ENCODE measurements at places on chromosomes 16 and 17. TPM values are rescaled to one million over a fixed set of nuclear protein-coding genes. Genes with fewer than 3 reads are reported as not detected.
A peak's percentile ranks its signal among the peaks of the same experiment; 100 is the strongest.

KRTAP17-1 gene
- polyA plus RNA-seq = not detected

TM4SF5 gene
- not detected for polyA plus RNA-seq

DNA sequence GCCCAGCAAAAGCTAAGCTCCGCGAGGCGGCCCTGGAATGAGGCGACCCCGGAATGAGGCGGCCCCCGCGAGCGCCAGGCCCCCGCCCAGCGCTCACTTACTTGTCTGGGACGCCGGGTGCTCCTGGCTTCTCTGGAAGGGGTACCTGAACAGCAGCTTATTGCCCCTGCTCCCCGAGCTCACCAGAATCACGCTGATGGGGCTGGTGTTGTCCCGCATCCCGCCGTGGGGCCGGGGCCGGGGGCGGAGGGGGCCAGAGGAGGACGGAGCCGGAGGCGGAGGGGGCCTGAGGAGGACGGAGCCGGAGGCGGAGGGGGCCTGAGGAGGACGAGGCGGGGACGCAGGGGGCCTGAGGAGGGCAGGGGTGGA, 440 bp downstream of the NPRL3 start:
- peak overlapping the region; percentile 47 for H3K27ac ChIP-seq
- no peaks in the 10 kb centered on the region for H3K36me3 ChIP-seq
- DNase-seq = no peak
- peak overlapping the region; percentile 37 for H3K4me3 ChIP-seq

GRCh38 chr16:285146-286055, 2.4 kb downstream of the PDIA2 start:
- peaks cover 6% of the 10 kb centered on the region for H3K27me3 ChIP-seq
- H3K36me3 ChIP-seq = peaks cover 13% of the 10 kb centered on the region
- H3K4me1 ChIP-seq = no peaks in the 10 kb centered on the region
- H3K27ac ChIP-seq = no peak overlapping the region

DNA sequence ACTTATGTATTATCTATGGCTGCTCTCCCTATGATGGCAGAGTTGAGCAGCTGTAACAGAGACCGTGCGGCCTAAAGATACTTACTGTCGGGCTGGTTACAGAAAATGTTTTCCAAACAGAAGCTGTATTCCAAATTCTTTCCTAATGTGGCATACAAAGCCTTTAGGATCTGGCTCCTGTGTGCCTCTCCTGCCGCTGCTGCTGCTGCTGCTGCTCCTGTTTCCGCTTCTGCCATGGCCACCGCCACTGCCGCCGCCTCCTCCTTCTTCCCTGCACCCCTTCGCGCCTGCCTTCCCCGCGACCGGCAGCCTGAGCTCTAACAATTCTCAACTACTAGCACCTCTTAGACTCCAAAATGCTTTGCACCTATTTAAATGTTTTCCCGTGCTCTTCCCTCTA, 263.9 kb upstream of the TBX2 start:
- peaks cover 19% of the 10 kb centered on the region for H3K4me1 ChIP-seq
- DNase-seq = no peak
- no peak overlapping the region for H3K27ac ChIP-seq
- H3K4me3 ChIP-seq = no peak overlapping the region

DNA sequence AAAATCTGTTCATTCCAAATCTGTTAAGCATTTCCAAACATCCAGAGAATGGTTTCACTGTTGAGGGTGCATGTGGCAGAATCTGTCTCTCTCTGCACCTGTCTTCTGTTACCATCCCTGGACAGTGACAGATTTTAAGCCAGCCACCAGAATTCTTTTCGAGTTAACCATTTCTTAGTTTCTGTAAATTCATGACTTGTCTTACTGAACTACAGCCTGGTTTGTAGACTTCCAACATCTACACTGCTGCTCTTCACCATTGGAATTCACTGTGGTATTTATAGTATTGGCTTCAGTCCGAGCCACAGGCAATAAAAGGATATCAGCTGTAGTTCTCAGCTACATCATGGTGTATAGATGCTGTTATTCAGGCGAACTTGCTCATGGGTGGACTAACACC, 47.6 kb downstream of the GOSR1 start:
- no peak overlapping the region for H3K4me3 ChIP-seq
- DNase-seq = no peak
- H3K27ac ChIP-seq = no peak overlapping the region
- no peaks in the 10 kb centered on the region for H3K27me3 ChIP-seq

- no peak for DNase-seq
- H3K4me3 ChIP-seq = no peak overlapping the region
- no peak overlapping the region for H3K27ac ChIP-seq
These were observed 32.6 kb upstream of the CBFA2T3 start for GRCh38 chr16:89009343-89010209.

GRCh38 chr17:17044846-17045561, 2.7 kb downstream of the MPRIP start:
- H3K27ac ChIP-seq = no peak overlapping the region
- H3K4me3 ChIP-seq = peak overlapping the region; percentile 45
- no peaks in the 10 kb centered on the region for H3K36me3 ChIP-seq
- no peaks in the 10 kb centered on the region for H3K27me3 ChIP-seq
- peaks cover 58% of the 10 kb centered on the region for H3K4me1 ChIP-seq

DNA sequence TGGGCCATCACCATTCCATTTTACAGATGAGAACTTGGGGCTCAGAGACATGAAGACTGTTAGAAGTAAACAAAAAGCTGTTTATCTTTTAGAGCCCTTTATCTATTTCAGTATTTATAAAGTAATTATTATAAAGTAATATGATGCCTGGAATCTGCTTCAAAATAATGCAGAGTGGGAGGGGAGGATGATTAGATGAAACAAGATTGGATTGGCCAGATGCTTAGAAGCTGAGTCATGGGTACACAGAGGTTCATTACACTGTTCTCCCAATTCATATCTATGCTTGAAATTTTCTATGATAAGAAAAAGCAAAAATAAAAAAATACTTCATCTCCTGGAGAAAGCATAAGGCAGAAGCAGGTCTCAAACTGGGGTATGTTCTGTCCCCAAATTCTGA, 29.4 kb downstream of the TOM1L2 start:
- no peak overlapping the region for H3K27ac ChIP-seq
- H3K4me1 ChIP-seq = peaks cover 18% of the 10 kb centered on the region
- H3K4me3 ChIP-seq = no peak overlapping the region
- no peaks in the 10 kb centered on the region for H3K36me3 ChIP-seq
- no peaks in the 10 kb centered on the region for H3K27me3 ChIP-seq
- no peak for DNase-seq

DNA sequence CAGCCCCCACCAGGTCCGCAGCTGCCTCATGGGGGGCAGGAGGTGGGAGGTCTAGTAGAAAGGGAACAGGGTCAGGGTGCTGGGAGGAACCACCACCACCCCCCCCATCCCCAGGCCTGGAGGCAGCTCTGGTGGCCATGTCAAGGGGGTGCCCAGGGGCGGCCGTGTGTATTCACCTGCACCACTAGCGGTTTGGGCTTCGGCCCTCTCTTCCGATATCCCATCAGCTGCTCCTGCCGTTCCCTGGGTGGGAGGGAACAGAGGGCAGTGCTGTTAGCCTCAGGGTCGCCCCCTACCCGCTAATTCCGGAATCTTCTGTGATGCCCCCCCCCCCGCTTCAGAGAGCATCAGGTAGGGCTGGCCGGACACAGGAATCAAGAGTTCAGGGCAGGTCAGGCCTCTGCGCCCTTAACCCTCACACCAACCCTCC, 3.8 kb downstream of the CBX4 start:
- peaks cover 5% of the 10 kb centered on the region for H3K36me3 ChIP-seq
- H3K4me1 ChIP-seq = peaks cover 40% of the 10 kb centered on the region
- H3K4me3 ChIP-seq = no peak overlapping the region
- DNase-seq = peak; percentile 45
- H3K27me3 ChIP-seq = peaks cover 8% of the 10 kb centered on the region

- no peak for DNase-seq
- peaks cover 13% of the 10 kb centered on the region for H3K36me3 ChIP-seq
- H3K4me1 ChIP-seq = peaks cover 8% of the 10 kb centered on the region
- no peak overlapping the region for H3K4me3 ChIP-seq
- H3K27me3 ChIP-seq = no peaks in the 10 kb centered on the region
These were observed 3.5 kb upstream of the NTAN1 start for GRCh38 chr16:15059324-15059723.

CMTM3 gene
- 131 TPM for polyA plus RNA-seq

ENPP7 gene
- polyA plus RNA-seq = 0.26 TPM

DNA sequence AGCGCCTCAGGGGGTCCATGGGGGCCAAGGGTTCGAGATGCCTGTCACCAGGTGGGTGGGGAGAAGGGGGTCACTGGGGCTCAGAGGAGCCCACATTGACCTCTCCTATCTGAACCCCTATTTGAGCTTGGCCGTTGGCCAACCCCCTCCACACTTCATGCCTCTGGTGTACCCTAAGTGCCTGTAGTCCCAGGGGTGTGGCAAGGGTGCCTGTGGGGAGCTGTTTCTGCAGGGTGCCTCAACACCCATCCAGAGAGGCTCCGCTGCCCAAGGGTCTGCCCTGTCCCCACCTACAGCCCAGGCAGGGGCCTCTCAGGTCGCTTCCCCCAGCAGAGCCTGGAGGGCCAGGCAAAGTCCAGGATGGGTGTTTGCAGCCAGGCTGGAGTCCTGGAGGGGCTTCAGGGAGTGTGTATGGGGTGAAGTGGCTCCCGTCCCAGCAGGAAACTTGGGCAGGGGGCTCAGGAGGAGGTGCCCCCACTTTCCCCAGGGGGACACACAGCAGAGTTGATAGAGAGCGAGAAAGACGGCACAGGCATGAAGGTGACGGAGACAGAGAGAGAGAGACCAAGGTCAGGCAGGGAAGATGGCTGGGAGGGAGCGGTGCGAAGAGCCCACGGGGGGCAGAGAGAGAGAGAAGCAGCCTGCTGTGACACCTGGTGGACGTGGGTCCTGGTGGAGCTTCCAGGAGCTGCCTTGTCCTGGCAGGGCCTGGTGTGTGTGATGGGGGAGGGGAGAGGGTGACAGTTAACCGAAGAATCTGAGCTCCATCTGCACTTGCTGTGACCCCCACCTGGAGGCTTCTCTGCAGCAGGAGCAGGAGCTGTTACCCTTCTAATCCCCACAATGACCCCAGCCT, at the start of gene SEPTIN12:
TSS of gene SEPTIN12 (minus strand) at position 719 of the 856 bp plus-strand sequence. CDS start at position 19, 700 bp downstream.
- H3K36me3 ChIP-seq = no peaks in the 10 kb centered on the region
- H3K4me1 ChIP-seq = no peaks in the 10 kb centered on the region
- no peak within 1 kb of the TSS for H3K4me3 ChIP-seq
- H3K27ac ChIP-seq = no peak within 1 kb of the TSS
- H3K27me3 ChIP-seq = no peaks in the 10 kb centered on the region

DNA sequence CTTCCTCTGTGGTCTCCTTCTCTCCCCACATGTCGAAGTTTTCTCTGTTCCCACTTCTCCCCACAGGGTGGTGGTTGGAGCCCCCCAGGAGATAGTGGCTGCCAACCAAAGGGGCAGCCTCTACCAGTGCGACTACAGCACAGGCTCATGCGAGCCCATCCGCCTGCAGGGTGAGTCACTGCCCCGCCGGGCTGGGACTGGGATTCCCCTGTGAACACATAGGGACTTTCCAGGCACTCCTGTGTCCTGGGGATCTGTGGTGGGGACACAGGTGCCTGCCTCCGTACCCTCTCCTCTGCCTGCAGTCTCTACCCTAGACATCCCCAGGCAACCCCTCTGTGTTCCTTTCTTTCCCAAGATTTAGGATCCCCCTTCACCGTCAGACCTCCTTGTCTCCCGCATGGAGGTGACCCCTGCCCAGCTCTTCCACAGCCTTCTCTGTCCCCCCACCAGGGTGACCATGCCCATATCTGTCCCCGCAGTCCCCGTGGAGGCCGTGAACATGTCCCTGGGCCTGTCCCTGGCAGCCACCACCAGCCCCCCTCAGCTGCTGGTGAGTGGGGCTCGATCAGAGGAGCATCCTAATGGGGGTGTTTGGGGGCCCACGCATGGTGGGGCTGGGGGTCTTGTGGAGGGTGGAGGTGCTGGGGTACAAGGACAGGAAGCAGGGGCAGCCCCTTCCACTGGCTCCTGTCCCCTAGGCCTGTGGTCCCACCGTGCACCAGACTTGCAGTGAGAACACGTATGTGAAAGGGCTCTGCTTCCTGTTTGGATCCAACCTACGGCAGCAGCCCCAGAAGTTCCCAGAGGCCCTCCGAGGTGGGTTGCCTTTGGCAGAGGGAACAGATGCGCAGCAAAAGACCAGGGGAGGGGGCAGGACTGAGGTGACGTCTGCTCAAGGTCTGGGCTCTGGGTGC, 5.8 kb downstream of the ITGAM start:
- peaks cover 17% of the 10 kb centered on the region for H3K4me1 ChIP-seq
- H3K27ac ChIP-seq = no peak overlapping the region
- no peaks in the 10 kb centered on the region for H3K27me3 ChIP-seq
- DNase-seq = peak; percentile 37
- H3K4me3 ChIP-seq = no peak overlapping the region

CHST5 gene
- not detected for polyA plus RNA-seq

- H3K36me3 ChIP-seq = no peaks in the 10 kb centered on the region
- no peaks in the 10 kb centered on the region for H3K4me1 ChIP-seq
- H3K27ac ChIP-seq = no peak overlapping the region
- DNase-seq = no peak
These were observed 174.0 kb upstream of the CIBAR2 start for GRCh38 chr16:85286066-85286831.

KCNJ16 gene
- not detected for polyA plus RNA-seq

- H3K27me3 ChIP-seq = peaks cover 23% of the 10 kb centered on the region
- peaks cover 16% of the 10 kb centered on the region for H3K4me1 ChIP-seq
- H3K27ac ChIP-seq = no peak overlapping the region
- no peak for DNase-seq
- H3K36me3 ChIP-seq = no peaks in the 10 kb centered on the region
These were observed 646 bp downstream of the CBX2 start for GRCh38 chr17:79778504-79779083.

DNA sequence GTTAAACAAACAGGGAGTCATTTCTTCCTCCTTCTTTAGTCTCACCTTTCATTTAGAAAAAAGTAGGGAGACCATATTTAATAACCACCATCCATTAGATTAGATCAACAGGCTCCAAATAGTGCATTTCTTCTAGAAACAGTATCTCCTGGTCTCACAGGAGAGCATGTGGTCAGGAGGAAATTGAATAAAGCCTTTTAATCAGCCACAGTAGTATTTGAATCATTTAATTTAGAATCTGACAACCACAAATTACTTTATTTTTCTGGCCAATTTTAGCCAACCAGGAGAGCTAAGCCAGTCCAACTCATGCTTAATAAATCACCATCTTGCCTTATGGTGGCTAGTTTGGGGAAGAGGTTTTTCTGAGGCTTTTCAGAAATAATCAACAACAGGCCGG, 26.3 kb upstream of the ZFP90 start:
- DNase-seq = no peak
- H3K4me3 ChIP-seq = no peak overlapping the region
- H3K27ac ChIP-seq = no peak overlapping the region
- H3K4me1 ChIP-seq = peaks cover 4% of the 10 kb centered on the region

FXR2 gene
- polyA plus RNA-seq = 20.4 TPM

DNA sequence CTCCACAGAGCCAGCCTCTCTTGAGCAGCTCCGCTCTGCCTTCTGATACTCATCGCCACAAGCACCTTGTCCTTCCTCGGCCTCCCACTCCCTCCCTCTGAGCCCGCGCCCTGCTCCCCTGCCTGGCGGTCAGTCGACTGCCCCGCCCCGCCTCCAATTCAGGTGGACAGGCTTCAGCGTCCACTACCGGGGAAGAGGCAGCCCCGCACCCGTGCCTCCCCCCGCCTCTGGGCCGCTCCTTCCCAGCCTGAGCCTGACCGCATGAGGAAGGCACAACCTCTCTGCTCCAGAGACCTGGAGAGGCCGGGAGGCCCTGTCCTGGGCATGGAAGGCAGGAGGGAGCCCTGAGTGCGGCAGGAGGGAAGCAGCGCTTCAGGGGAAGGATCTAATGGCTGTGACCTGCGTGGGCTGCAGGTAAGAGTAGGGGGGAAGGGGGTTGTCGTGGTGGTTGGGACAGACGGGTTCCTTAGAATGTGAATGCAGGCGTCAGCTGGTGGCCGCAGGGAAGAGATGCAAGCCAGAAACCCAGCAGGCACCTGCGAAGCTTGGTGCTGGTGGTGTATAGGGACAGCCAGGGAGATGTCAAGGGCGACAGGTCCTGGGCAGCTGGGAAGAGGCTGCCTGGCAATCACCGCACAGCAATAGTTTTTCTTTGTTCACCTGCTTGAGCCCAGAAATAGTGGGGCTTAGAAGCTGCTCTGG, 3.0 kb upstream of the SLC6A4 start:
- H3K27me3 ChIP-seq = peaks cover 35% of the 10 kb centered on the region
- no peak overlapping the region for H3K27ac ChIP-seq
- no peak for DNase-seq
- no peaks in the 10 kb centered on the region for H3K36me3 ChIP-seq
- H3K4me1 ChIP-seq = peaks cover 8% of the 10 kb centered on the region

Data from CD8-positive, alpha-beta memory T cell (primary cell).